ENCODE measurements at places on chromosomes 5 and 9.

DNA sequence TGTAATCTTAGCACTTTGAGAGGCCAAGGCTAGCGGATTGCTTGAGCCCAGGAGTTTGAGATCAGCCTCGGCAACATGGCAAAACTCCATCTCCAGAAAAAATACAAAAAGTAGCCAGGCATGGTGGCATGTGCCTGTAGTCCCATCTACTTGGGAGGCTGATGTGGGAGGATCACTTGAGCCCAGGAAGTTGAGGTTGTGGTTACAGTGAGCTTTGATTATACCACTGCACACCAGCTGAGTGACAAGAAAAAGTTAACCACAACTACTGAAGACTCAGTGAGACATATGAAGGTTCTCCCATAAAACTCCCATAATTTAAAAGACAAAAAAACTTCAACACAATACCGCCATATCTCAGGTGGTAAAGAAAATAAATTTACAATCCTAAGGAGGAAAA is 98.0 kb downstream of the NR6A1 start:
- DNase-seq: no peak

DNA sequence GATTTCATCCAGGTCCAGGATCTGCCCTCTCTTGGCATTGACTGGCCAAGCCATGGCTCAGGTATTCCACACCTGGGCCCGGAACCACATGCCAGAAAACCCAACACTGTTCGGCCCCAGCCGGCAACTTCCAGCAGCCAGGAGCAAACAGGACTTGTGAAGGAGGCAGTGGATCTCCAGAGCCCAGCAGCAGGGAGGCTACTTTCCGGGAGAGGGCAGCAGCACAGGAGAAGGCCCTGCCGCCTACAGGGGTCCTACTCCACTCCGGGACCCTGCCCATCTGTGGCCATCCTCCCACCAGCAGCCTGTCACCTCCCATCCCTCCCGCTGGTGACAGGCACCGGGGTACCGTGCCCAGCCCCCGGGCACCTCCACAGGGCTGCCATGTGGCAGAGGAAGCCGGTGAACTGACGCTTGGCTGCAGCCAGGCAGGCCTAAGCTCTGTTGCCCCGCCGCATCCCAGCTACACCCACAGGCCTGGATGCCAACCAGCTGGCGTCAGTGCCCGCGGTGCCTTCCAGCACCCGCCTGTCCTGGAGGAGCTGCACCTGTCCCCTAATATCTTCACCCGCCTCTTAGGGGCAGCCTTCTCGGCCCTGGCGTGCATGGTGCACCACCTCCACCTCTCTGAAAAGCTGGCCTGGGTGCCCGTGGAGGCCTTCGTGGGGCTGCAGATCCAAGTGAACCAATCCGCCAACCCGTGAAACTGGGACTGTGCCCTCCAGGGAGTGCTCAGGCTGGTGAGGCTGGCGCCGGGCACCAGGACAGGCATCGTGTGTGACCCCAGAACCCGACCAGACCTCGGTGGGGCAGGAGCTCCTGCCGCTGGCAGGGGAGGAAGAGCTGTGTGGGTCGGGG is 18.9 kb upstream of the SLC30A5 start:
- no peak for DNase-seq

DNA sequence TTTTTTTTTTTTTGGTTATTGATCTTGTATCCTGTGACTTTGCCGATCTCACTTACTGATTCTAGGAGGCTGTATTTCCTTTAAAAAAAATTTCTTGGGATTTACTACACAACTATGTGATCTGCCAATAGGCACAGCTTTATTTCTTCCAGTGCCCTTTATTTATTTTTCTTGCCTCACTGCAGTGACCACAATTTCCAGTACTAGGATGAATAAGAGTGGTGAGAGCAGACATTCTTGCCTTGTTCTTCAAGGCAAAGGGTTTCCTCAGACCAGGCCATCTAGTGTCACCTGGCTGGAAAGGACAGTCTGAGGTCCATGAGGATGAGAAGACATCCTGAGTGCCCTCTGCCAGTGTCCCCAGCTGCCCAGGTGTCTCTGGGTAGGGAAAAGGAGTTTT is 265.4 kb downstream of the SPOCK1 start:
- DNase-seq: no peak

DNA sequence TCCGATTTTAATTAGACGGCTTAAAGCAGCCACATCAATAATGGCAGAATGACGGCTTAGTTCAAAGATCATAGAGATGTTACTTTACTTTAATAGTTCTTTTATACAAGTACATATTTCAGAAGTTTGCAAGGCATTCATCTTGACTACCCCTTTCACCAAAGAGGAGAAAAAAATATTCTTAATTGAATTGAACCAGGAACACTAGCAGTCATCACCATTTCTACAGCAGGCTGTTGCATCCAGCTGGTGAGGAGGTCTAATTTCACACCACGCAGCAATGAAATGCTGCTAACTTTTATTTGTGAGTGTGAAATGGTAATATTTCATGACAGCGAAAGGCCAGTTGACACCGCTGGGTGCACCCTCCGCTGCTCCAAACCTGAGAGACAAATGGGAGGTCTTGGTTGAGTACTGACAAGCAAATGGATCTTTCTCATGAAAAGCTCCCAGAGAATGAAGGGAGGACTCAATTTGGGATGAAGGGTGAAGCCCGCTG is 322.2 kb downstream of the GLIS3 start:
- no peak for DNase-seq

DNA sequence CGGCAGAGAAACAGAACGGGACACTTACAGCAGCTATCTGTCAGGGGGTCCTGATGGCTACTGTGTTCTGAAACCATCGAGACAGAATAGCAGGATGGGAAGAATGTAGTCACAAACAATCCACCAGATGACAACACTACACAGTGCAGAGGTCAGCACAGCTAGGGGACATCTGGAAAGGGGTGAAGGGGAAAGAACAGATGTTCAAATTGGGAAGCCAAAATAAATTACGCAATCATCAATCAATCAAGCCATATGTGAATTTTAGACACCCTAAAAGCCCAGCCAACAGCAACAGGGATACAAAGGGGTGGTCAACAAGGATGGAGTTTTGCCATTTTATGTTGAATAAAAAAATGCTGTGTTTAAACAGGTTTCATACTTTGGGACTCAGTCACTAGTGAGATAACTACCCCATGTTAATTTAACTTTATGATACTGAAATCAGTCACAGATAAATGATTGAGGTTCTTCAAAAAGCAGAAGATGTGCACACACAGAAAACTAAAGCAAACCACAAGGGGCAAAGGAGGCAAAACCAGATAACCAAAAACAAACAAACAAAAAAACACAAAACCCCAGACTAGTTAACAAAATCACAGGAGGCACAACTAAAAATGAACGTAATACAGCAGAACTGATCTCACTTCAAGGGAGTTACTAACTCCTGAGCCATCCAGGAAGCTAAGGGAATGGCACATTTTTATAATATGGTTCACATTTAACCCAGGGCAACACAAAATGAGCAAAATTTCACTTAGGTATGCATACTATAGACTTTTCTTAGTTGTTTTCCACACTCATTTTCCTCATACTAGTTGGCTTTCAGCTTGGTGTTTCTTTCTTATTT is 65.9 kb downstream of the HABP4 start:
- no peak for DNase-seq

Measured in activated naive CD4-positive, alpha-beta T cell treated with Interleukin-2 at 50 U/mL for 16 hours (primary cell).